ENCODE measurements at places on chromosomes 1 and 21. TPM values are rescaled to one million over a fixed set of nuclear protein-coding genes. Genes with fewer than 3 reads are reported as not detected.

REN gene
- 111 TPM for polyA plus RNA-seq

DNA sequence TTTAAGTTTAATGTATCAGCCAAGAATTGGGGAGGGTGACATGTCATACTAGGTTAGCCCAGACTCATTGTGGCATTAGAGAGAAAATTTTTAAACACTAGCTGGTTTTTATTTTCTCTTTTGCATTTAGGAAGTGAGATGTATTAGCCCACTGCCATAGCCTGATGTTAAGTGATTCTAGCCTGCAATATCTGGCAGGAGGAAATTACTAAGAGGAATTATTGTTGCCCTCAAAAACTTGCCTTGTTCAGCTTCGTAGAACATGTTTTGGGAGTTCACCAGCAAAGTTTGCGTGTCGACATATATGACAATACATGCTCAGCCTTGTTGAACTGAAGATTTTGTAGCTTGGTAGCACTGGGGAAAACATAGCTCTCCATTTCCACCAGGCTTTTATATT is 12.5 kb downstream of the ADAM30 start:
- no peak for DNase-seq

GRCh38 chr1:20380616-20381035 is 90.0 kb downstream of the VWA5B1 start:
- DNase-seq = no peak

DNA sequence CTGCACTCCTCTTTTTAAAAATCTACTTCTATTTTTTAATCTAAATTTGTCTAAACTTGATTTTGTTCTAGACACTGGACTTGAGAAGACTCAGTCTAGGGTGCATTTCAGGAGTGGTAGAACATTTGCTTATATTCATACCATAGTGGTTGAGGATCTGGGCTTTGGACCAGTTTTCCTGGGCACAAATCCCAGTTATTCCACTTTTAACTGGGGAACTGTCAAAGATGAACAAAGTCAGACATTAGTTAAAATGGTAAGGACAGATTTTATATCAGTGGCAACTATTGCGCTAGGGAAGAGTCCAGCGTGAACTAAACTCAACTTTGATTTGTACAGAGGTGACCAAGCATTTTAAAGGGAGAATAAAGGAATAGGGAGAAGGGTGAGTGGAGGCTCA is 102.4 kb downstream of the FMN2 start:
- DNase-seq = no peak

DNA sequence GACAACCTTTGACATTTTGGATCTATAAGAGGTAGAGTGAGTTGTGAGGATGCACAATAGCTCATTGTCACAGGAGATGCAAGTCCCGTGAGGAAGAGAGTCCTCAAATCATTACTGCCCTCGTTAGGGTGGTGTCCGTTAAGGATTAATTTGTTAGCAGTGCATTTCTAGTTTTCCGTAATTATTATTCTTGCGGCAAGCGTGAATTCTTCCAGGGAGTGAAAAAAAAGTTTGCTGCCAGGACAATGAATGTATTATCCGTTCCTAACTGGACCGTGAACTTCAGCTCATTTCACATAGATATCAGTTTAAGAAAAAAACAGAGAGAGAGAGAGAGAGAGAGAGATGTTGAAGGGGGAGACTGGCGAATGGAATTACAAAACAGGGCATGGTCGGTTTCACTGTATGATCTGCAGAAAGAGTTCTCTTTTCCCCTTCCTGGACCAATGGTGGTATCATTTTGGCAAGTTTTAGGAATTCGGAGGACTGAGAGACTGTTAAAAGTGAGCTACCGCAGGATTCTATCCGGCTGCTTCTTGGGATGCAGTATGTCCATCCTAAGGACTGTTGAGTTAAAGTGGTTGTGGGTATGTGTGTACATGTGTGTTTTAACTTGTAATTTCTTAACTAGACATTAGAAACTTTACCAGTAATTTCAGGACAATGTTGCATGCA is 216.0 kb upstream of the NFIA start:
- DNase-seq = no peak

DNA sequence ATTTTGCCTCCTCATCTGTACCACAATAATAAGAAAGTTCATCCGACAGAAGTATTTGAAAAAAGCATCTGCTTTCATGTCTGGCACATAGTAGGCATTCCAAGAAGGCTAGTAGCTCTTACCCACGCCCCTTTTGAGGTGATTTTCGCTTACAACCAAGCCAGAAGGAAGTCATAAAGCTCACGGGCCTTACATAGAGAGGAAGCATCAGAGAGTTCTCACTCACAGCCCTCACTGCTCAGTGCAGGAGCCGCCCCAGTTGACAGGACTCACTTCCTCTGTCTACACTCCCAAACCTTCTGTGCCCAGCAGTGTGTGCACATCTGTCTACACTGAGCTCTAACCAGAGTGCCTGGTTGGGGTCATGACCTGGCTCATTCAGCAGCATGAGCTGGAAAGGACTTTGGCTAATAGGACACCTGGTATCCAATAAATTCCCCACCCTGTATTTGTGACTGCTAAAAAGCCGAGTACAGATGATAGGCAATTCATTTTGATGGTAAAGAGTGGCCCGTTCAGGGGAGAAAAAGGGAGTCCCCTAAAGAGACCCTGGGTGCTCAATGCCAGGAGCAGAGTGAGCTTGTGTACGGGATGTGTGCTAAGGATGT is 36.8 kb upstream of the DUSP10 start:
- no peak for DNase-seq

GRCh38 chr1:113453771-113454083 is 63.4 kb downstream of the MAGI3 start:
- DNase-seq = no peak

AIRE gene
- 0.37 TPM for polyA plus RNA-seq

DNA sequence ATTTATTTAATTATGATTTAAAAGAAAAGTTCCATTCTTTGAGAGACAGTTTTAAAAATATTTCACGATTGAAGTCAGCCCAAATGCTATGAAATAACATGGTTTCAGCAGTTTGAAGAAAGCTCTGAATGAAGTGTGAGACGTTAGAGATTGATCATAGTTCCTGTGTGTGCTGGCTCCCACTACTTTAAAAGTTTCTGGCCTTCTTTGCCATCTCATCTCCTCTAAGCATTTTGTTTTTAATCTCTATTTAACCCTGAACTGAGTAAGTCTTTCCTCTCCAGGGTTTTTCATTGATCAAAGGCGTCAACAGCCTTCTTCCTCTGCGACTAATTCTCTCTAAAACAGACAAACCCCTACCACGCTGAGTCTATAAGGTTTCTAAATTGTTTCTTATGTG is 225.3 kb upstream of the B3GALT2 start:
- no peak for DNase-seq

DNA sequence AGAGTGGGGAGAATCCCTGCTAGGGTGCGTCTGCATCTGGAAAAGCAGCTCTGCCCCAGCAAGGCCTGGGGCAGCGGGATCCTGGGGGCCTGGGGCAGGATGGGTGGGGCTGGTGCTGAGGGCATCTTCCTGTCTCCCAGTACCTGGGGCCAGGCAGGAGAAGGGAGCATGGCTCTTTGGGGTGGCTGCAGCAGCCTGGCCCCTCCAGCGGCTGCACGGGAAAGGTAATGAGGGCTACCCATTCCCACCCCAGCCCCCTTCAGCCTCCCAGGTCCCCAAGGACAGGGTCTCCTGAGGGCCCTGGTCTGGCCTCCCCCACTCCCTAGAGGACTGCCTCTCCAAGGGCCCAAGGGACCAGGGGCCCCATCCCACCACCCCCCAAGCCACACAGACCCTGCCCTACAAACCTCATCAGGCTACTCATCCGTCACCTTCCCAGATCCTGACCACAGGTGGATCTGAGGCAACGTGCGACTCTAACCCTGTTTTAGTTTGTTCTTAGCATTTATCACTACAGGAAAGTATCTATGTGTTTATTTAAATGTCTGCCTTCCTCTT is 910 bp upstream of the ANKRD65 start:
- no peak for DNase-seq

RCC2 gene
- 89.9 TPM for polyA plus RNA-seq

- no peak for DNase-seq
These were observed 23.3 kb downstream of the TOMM20 start for GRCh38 chr1:235105051-235106043.

GRCh38 chr1:165882168-165882837 is 54.9 kb downstream of the UCK2 start:
- no peak for DNase-seq

LRRIQ3 gene
- 4.5 TPM for polyA plus RNA-seq

RAB7B gene
- 2.3 TPM for polyA plus RNA-seq

DNA sequence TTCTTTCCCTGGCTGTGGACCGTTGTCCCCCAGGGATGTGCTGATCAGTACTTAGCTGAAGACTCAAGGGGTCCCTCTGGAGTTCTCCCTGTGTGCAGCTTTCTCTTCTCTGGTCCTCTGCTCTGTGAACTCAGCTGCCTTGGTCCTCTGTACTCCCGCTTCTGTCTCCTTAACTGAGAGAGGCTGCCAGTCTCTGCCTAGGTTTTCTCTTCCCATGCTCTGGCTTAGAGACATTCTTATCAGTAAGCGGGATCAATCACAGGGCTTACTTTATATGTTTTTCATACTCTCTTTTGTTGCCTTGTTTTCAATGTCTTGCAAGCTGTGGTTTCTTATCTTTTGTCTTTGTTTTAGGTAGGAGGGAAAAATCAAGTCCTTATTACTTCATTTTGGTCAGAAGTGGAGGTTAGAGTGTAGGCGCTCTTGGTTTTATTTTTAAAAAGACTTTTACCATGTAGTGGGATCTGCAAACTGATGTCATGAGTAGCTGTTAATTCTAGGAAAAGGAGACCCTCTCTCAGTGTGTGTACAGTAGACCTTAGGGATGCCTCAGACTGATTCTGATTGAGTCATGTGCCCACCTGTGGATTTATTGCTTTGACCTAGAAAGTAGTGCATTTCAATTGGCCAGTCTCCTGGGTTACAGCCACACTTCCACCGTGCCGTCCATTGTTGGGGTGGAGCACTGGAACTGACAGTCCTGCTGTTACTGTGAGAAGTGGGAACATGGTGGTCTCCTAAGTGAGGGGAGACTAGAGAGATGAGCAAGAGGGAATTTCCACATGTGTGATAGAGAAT is 46.6 kb downstream of the TTC3 start:
- DNase-seq = no peak

OR2L8 gene
- not detected for polyA plus RNA-seq

KCNE2 gene
- polyA plus RNA-seq = 0.87 TPM

DNA sequence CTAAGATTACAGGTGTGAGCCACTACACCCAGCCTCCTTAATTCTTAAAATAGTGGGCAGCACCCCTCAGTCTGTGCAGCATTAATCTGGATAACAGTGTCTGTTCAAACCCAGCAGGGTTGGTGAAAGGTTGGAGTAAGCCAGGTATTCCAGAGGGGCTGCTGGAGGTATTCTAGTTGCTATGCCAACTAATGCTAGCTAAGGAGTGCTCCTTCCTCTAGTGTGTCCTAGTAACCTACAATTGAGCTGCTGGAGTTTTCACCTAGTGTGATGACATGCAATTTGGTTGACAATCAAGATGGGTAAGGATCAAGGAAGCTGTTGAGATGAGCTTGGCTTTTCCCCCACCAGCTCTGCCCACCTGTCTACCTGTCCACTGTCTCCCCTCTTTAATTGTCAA is 100.2 kb upstream of the IPO9 start:
- no peak for DNase-seq

Data from right renal cortex interstitium (tissue), 3 donors.